ENCODE measurements at places on chromosomes 7 and 10.
A peak's percentile ranks its signal among the peaks of the same experiment; 100 is the strongest.

- peak; percentile 25 for DNase-seq
These were observed 240.4 kb downstream of the ABCA13 start for GRCh38 chr7:48411619-48412018.

- DNase-seq = peak; percentile 62
These were observed 13.1 kb downstream of the GNAI1 start for GRCh38 chr7:80147543-80148391.

GRCh38 chr7:67493366-67493765 lies 496.7 kb downstream of the TYW1 start:
- DNase-seq = no peak

DNA sequence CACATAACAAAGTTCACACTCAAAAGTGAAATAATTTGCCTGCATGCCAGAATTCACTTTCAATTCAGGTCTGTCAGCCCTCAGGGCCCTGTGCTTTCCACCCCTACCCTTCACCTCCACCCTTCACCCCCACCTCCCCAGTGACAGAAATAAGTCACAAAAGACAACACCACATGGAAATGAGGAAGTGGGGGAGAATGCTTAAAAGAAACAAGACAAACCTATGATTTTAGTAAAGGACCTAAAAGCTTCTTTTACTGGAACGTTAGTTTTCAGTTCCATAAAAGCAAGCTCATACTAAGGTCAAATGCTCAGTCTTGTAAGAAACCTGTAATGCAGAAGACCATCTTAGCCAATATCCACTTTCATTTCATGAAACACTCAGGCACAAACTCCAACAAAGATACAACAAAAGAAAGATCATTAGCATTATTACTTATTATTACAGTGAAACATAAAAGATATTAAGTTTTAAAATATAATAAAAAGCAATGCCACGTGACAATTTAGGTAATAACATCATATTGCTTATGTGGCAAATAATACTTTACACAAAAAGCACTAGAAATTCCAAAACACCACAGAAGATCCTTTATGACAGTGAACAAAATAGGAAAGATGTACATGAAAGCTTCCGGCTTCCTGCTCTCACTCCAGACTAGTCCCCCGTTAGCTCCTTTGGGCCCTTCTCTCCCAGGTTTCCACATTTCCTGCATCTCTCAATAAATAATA lies 112.1 kb downstream of the LMBR1 start:
- no peak for DNase-seq

DNA sequence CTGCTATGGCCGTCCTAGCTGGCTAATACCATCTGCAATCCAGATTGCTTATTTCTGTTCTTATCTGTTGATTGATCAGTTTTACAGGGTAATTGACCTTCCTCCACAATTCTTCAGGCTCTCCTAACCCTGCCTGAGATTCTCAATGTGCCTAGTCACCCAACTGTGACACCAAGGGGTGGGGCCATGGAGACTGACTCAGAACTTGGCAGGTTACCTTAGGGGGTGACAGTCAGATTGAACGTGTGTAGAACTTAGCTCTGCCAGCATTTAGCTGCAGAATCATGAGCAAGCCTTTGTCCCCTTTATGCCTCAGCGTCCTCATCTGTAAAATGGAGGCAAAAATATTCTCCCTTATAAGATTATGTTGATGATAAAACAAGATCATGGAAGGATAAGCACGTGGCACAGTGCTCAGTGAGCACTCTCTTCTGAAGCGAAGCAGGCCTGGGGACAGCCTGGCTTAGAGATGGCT lies 19.1 kb upstream of the LEP start:
- peak; percentile 66 for DNase-seq

DNA sequence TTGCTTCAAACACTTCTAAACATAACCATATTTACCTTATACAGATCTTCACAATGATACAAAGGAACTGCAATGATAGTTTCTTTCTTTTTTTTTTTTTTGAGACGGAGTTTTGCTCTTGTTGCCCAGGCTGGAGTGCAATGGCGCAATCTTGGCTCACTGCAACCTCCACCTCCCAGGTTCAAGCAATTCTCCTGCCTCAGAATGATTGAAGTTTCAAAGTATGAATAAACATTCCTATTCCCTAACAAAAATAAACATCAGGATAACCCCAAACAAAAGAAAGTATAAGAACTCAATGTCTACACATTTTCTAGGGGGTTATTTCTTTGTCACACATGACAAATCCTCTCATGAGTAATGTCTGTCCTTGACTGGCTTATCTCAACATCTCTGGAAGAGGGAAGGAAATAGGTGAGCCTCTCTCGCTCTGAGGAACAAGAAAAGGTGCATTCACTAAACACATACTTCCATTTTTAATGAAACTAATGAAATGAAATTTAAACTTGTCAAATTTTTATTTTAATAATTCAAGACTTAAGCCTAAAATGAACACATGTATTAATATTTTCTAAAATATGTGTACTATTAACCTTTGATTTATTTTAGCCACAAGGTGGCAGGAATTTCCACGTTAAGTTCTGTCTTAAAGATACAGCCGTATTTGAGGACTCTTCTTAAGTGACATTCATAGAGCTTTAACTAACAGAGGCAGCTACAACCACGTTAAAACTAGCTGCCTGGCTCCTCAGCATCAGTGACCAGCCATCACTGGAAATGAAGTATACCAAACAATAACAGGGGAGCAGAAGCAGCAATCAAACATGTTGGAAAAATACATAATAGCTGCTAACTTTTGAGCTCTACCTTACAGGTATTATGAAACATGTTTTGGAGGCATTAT lies 58.3 kb downstream of the MALSU1 start:
- DNase-seq = peak; percentile 70

DNA sequence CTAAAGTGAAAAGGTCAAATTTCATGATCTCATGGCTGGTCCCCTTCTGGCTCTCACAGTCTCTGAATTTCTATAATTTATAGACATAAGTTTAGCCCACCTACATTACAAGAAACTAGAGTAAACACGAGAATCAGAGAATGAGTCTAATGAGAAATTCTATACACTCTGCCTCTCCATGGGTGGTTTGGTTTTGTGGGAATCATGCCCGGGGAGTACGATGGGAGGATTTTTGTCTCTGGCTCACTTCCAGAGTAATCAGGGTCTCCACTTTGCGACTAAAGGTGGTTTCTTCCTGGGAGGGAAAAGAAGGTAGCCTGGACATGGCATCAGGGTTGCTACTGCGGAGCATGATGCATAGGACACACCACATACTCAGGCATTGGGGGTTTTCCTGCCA lies 69.7 kb downstream of the MRC1 start:
- no peak for DNase-seq

- peak; percentile 88 for DNase-seq
These were observed 10.7 kb downstream of the HIP1 start for GRCh38 chr7:75727881-75728593.

- no peak for DNase-seq
These were observed 56.9 kb upstream of the AOAH start for GRCh38 chr7:36781011-36781738.

DNA sequence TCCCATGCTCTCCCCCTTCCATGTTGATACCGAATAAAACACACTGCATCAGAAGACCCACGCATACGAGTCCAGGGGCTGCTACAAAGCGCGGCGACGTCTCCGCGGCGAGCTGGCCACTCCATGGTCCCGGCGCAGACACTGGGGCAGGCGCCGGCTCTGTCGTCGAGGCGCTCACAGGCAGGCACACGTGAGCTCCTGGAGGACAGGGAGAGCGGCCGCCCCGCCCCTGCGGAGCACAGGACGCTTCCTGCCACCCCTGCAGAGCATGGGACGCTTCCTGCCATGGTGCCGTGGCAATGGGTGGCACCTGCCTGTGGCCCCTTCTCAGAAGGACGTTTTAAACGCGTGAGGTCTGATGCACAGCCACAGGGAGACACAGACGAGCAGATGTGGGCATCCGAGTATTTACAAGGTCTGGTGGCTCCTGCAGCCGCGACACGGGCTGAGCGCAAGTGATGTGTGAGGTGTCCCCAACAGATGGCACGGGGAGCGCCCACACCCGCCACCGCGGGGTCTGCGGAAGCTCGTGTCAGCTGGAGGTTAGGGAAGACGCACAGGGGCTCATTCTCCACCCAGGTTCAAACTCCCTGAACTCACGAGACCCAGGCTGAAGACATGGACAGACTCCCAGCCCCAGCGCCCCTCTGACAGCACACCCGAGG lies 21.4 kb upstream of the GPR146 start:
- DNase-seq = no peak
